H7 (cell line): ENCODE measurements at places on chromosomes 7 and 10. TPM values are rescaled to one million over a fixed set of nuclear protein-coding genes. Genes with fewer than 3 reads are reported as not detected.

GRCh38 chr10:83961620-83962019 is 177.7 kb upstream of the GHITM start:
- DNase-seq = peak; percentile 21

DNA sequence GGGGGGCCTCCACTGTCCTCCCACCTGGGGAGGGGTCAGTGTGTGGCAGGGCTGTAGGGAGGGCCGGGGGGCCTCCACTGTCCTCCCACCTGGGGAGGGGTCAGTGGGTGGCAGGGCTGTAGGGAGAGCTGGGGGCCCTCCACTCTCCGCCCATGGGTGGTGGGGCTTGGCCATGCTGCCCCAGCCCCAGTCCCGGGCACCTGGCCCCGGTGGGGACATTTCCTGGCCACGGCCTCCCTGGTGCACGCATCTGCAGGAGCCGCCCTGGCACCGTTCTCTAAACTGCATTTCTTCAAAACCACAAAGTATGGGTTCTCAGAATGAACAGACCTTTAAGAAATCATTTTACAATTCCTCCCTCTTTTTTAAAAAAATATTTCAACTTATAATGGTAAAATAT is 89.3 kb upstream of the PDGFA start:
- DNase-seq = peak; percentile 59

DNA sequence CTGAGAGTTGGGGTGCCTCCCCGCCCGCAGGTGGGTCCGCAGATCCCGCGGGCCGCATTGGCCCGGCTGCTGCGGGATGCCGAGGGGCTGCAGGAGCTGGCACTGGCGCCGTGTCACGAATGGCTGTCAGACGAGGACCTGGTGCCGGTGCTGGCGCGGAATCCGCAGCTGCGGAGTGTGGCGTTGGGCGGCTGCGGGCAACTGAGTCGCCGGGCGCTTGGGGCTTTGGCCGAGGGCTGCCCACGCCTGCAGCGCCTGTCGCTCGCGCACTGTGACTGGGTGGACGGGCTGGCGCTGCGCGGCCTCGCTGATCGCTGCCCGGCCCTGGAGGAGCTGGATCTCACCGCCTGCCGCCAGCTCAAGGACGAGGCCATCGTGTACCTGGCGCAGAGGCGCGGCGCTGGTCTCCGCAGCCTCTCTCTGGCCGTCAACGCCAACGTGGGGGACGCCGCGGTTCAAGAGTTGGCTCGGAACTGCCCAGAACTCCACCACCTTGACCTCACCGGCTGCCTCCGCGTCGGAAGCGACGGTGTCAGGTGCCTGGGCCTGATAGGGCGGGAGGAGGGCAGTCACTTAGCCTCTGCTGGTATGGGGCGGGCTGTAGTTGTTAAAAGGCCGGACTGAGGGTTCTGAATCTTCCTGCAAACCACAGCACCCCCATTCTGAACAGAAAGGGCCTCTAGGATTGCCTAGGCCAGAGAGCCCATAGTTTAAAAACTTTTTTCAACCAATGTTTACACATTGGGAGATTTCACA is 1.3 kb downstream of the FBXL15 start:
- DNase-seq = peak; percentile 74

- no peak for DNase-seq
Measured at GRCh38 chr10:4334015-4334414, 492.0 kb upstream of the AKR1E2 start.

GRCh38 chr7:142968229-142968628 is 6.1 kb upstream of the KEL start:
- no peak for DNase-seq

GRCh38 chr10:122780391-122780790 is 65.3 kb downstream of the CUZD1 start:
- no peak for DNase-seq

The DKK1 gene
- 1.0 and 1.3 TPM in 2 replicates for total RNA-seq

The ANKRD22 gene
- total RNA-seq = not detected in 2 replicates

The ACBD7 gene
- 2.0 and 6.1 TPM in 2 replicates for total RNA-seq

DNA sequence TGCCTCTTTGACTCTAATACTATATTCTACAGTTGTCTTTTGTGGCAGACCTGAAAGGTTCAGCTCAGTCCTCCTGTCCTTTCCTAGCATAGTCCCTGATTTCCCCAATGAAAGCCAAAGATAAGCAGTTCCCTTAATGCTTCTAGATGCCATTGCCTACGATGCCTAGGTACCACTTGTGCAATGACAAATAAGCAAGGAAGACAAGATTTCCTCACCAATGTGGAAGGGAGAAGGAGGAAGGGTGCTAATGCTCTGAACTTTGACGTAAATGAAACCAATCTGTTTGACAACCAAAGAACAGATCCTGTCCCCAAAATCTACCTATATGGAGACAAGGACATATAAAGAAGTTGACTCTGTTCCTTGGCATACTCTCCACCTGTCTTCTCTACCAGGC is 393.3 kb downstream of the KCNMA1 start:
- DNase-seq = no peak

DNA sequence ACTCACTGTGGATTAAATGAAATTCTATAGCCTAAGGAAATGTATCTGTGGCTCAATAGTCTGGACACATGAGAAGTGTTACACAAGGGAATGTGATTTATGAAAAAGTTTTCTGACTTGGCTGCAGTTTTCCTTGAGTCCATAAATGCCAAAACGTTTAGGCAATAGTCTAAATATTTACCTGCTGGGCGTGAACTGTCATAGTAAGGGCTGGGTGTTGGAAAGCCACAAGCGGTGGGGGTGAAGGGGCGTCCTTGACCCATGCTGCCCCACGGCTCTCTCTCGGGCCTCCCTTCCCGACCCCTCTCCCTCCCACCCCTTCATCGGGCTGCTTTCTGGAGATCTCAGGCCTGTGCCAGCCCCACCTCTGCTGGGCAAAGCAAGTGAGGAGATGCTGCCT is 223.7 kb downstream of the BUB3 start:
- DNase-seq = no peak

GRCh38 chr7:111588065-111588433 is 25.8 kb upstream of the IMMP2L start:
- DNase-seq = no peak

The NUPR2 gene
- not detected in 2 replicates for total RNA-seq

The MYL10 gene
- total RNA-seq = not detected in 2 replicates

DNA sequence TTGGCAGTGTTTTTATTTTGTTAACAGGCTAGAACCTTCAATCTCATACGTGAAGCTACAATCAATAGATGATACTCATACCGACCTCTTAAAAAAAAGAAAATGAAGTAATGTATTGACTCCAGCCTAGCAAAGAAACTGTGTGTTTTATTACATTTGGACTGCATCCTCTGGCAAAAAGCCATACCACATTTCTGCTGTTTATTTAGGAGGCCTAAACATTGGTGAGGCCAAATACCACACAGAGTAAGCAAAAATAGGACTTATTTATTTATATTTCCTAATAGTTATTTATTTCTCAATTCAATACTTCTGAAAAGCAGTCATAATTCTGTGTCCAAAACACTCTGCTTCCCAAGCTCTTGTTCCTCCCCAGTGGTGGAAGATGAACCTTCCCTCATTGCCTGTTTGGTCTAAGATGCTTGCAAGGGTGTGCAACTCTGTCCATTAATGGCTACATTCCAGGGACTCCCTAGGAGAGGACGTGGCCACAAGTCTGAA is 398.8 kb upstream of the KLF6 start:
- no peak for DNase-seq

The MRLN gene
- total RNA-seq = not detected in 2 replicates

The MYO1G gene
- total RNA-seq = not detected in 2 replicates

The CDK1 gene
- 187 and 202 TPM in 2 replicates for total RNA-seq

GRCh38 chr7:4722960-4723630 is 41.0 kb downstream of the FOXK1 start:
- no peak for DNase-seq

The HOXA9 gene
- total RNA-seq = not detected in 2 replicates

The ADAM8 gene
- total RNA-seq = 1.3 and 1.9 TPM in 2 replicates

The ADAM12 gene
- 0.11 and 0.66 TPM in 2 replicates for total RNA-seq

The CHCHD3 gene
- total RNA-seq = 121 and 133 TPM in 2 replicates

- DNase-seq = no peak
Measured at GRCh38 chr7:71191771-71192170, 59.8 kb downstream of the GALNT17 start.

The GDF2 gene
- total RNA-seq = not detected in 2 replicates

The GIMAP7 gene
- not detected in 2 replicates for total RNA-seq

GRCh38 chr10:60114765-60115586 is 208.6 kb upstream of the CCDC6 start:
- peak; percentile 40 for DNase-seq

The SHTN1 gene
- total RNA-seq = 5.1 and 8.5 TPM in 2 replicates

GRCh38 chr7:17625043-17625442 is 315.3 kb downstream of the SNX13 start:
- no peak for DNase-seq

The CPA5 gene
- 0.24 TPM in 1 of 2 replicates, not detected in the other for total RNA-seq

DNA sequence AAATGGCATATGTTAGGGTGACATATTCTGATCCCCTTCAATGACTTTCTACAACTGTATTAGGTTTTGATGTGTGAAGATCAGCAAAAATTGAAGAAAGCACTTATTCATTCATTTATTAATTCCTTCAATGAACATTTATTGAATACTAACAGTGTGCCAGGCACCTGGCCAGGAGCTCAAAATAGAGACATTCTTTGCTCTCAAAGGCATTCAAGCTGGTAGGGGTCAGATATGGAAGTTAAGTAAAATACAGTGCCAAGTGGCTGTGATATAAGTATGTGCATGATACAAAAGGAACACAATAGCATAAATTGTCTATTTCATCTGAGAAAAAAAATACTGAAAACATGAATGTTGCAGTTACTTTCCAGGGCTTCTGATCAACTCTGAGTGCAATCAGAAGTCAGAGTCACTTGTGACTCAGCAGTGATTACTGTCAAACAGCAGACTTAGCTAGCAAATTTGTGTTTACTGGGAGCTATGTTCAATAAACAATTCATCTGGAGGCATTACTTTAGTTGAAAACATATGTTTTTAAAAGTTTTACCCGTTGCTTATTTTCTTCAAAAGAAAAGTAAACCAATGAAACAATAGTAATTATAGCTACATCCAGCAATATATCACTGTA is 60.4 kb upstream of the CACNB2 start:
- DNase-seq = no peak

The HKDC1 gene
- total RNA-seq = 0.03 TPM in 1 of 2 replicates, not detected in the other

The PAPOLB gene
- 0.14 TPM in 1 of 2 replicates, not detected in the other for total RNA-seq

DNA sequence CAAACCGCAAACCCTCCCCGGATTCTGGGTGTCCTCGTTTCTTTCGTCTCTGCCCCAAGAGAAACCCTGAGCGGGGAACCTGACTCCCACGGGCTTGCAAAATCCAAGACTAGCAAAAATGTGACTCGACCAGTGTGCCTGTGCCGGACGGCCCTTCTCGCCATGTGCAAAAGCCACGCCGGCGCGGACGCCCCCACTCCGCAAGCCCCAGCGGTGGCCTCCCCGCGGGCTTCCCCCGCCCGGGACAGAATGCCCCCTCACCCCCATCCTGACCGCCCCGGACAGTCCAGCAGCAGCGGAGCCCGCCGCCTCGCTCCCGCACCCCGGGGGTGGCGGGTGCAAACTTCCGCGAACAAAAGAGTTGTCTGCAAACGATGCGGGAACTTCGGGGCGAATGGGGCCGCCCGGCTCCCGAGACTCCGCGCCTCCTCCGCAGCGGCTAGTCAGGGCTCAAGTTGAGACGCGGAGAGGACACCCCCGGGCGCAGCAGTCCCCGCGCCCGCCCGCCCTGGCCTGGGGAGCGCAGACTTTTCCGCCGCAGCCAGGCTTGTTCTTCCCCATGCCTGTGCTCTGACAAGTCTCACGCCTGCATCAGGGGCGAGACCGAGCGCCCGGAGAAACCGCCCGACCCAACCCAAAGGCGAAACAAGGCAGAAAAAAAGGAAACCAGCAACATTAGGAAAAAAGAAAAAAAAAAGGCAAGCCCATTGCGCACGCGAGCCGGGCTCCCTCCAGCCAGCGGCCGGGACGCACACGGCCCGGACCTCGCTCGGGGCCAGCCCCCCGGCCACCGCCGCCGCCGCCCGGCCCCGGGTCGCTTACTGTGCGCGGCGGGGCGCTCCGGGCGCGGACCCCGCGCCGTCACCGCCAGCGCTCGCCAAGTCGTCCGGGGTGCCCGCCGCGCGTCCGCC is 732 bp downstream of the FAM53B start:
- DNase-seq = peak; percentile 82

- no peak for DNase-seq
Measured at GRCh38 chr7:17044396-17044795, 162.6 kb upstream of the AGR3 start.

The MYO3A gene
- total RNA-seq = 4.8 and 4.9 TPM in 2 replicates

The OR6B1 gene
- total RNA-seq = not detected in 2 replicates

DNA sequence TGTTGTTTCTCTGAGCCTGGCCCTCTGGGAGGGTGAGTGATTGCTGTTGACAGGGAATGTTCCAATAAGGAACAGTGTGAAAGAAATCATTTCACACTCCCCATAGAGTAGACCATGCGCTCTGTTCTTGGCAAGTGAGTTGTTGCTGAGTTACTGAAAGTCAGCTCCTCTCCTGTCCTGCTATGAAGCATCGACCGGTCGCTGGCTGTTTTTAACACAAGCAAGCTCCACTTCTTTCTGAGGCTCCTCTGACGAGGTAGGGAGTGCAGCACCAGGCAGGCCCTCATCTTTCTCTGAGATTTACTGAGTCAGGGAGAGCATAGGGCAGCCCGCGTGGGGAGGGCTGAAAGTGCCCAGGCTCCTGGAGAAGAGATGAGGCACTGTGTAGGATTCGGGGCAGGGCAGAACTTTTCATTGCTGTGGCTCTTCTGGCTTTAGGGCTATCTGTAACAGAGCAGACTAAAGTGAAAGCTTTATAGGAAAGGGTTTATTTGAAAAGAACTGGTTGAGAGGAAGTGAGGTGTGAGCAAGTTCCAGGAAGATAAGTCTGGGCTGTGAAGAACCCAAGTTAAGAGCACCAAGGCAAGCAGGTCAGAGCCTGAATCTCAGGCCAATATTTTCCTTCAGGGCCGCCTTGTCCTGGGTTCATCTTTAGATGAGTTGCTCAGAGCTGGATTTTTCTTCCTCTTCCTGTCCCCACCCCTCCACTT is 332.2 kb downstream of the CCSER2 start:
- no peak for DNase-seq

The SLC39A12 gene
- 0.03 TPM in 1 of 2 replicates, not detected in the other for total RNA-seq

DNA sequence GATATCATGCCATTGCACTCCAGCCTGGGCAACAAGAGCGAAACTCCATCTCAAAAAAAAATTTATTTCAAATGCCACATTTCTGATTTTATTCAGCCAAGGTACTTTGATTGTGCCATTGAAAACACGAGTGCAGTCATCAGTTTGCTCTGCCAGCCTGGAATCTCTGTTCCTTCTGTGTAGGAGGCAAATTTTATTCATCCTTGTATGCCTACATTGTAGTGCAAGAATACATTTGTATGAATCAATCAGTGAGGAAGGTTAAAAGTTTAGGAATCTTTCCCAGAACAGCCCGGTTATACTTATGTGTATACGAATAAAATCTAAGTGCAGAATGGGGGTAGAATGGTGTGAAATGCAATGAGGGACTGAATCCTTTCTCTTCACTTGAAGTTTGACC is 886 bp upstream of the TET1 start:
- DNase-seq = no peak

The RPEL1 gene
- not detected in 2 replicates for total RNA-seq

The NCF1 gene
- total RNA-seq = 0.31 and 0.70 TPM in 2 replicates
